ENCODE measurements at places on chromosomes 2 and 18.

- no peak for DNase-seq
These were observed 827.0 kb upstream of the DDX18 start for GRCh38 chr2:116987447-116987846.

GRCh38 chr2:51553476-51553875, 521.5 kb upstream of the NRXN1 start:
- DNase-seq = no peak

DNA sequence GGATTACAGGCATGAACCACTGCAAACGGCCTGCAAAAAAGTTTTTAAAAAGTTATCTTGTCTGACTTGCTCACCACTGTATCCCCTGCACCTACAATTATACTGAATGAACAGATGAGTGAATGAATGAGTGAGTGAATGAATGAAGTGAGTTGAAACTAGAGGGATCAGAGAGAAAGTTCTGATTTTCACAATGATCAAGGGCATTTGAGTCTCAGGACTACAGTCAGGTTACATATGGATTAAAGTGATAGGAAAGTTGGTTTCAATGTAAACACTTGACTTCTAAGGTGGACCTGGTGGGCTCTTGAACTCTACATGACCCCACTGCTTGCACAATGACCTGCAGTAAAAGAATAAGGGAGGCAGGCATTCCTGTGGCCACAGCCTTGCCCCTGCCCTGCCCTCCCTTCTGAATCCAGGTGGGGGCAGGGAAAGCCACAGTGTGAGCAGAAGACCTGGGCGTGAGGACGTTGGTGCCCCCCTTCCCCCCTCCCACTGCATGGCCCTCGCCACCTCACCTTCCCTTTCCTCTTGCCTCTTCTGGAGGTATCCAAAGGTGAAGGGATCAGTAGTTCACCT, 10.7 kb downstream of the C2orf80 start:
- no peak for DNase-seq

- DNase-seq = no peak
These were observed 22.0 kb downstream of the SLC14A1 start for GRCh38 chr18:45745817-45746461.

- no peak for DNase-seq
These were observed 611 bp downstream of the ZNF512 start for GRCh38 chr2:27583390-27583915.

GRCh38 chr2:100416935-100417710, at the start of gene CHST10:
TSS of gene CHST10 (minus strand) at chr2:100417668. CDS start at chr2:100406675, 10,993 bp downstream.
- peak; percentile 57 for DNase-seq
